ENCODE measurements at places on chromosomes 2 and 18.

GRCh38 chr2:145022666-145023333 is 502.9 kb upstream of the ZEB2 start:
- DNase-seq, result no peak

DNA sequence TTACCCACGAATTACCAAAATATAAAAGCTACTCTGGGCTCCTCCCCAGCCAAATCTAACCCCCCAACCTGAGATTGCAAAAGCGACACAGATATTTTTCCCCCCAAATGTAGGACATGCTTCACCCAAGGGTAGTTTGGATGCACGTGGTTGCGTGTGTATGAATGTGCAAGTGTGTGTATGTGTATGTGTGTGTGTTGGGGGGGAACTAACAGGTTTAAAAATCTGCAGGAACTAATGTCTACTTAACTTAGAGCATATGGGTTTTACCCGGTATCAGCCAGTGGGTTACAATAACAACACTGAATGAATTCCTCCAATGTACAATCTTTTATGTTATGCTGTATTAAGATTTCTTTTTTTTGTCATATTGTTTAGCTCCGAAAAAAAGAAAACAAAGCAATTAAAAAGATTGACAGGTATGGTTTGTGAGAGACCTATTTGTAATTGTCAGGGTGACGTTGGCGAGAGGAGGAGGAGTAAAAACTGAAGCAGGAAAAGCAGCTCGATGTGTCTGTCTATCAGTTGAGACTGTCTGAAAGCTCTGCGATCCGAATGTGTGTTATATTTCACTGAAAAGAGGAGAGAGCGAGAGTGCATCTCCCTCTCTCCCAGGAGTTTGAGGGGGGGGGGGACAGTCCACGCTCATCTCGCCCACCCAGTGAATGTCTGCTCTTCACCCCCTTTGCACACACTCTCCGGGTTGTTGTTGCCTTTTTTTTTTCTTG is at the start of gene TSHZ1:
TSS of gene TSHZ1 (plus strand) at position 524 of the 728 bp plus-strand sequence. CDS start 1,080 bp downstream, outside the sequence.
- DNase-seq, result peak; percentile 86

GRCh38 chr2:589281-590130 is 87.7 kb downstream of the TMEM18 start:
- DNase-seq, result no peak

DNA sequence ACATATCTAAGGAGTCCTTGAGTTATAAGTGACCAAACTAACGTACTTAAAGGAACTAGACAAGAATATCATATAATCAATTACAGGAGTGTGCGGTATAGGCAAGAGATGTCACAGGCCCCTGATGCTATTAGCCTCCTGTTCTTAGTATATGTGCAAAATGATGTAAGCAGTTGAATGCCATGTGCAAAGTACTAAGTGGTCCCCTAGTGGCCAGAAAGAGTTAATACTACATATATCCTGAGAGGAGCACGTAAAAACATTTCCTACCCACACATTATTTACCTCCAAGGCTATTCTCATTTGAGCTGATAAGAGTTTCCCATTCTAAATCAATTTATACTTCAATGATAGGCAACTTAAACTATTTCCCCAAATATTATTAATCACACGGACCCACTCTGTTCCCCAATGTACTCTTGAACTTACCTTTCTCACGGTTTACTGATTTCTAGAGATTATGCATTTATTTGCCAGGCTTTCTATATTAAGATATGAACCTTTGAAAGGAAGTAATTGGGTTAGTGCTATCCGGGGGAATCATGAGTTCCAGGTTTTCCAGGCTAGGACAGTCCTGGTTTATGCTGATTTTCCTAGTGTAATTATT is 158.0 kb upstream of the KLHL14 start:
- DNase-seq, result peak; percentile 44

GRCh38 chr18:63421514-63421913 is 762 bp downstream of the VPS4B start:
- DNase-seq, result no peak

DNA sequence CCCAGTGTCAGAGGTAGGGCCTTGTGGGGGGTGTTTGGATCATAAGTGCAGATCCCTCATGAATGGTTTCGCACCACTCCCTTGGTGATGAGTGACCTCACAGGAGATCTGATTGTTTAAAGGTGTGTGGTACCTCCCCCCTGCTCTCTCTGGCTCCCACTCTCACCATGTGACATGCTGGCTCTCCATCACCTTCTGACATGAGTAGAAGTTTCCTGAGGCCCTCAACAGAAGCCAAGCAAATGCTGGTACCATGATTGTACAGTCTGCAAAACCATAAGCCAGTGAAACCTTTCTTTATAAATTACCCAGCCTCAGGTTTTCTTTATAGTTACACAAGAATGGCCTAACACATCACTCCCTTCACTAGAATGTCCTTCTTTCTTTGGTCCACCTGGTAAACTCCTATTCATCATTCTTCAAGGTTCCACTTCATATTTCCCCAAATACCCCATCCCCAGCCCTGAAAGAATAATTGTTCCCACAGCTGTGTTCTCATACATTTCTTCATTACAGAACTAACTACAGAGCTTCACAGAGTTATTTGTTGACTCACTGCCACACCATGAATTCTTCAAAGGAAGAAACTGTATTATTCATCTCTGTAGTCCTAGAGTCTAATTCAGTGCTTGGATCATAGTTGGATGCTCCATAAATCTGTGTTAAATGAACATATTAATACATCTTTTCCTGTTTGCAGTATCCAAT is 81.2 kb upstream of the STK17B start:
- no peak for DNase-seq

DNA sequence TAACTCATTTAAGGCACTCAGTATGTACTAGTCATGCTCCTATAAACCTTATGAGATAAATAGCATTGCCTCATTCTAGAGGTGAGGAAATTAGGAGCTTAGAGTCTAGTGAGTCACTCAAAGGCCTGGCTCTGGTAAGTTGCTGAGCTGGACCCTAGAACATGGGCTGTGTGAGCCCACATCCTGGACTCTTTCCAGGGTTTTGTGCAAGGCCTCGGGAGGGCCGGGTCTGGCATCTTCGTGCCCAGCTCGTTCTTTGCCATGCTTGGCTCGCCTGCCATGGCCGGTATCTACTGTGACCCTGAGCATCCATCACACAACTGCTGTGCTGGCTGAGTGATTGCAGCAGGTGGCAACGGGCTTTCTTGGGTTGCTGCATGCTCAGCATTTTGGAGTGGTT is 168.0 kb downstream of the LPIN1 start:
- peak; percentile 39 for DNase-seq

DNA sequence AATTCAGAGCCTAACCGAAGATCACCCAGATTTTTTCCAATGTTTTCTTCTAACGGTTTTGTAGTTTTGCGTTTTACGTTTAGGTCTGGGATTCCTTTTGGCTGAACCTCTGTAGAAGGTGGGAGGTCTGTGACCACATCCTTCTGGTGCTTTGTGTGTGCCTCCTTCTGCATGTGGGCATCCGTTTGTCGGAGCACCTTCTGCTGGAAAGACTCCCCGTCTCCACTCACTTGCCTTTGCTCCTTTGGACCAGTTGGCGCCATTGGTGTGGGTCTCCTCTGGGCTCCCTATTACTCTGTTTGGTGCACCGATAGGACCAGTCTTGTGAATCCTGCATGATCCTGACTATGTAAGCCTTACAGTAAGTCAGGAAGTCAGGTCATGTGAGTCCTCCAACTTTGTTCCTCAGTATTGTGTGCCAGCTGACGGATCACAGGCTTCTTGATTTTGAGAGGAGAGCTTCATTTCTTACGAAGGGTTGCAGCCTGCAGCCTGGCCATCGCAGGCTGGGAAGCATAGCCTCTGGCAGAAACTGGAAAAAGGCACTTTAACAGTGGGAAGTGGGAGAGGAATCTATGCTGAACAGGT is 13.6 kb downstream of the AQP12A start:
- DNase-seq, result no peak

GRCh38 chr2:148876595-148877402 is 1.8 kb downstream of the KIF5C start:
- DNase-seq, result no peak

- DNase-seq, result no peak
These were observed 9.0 kb downstream of the RELCH start for GRCh38 chr18:62196079-62196478.

- DNase-seq, result no peak
These were observed 617.0 kb downstream of the LRP1B start for GRCh38 chr2:141513853-141514252.

DNA sequence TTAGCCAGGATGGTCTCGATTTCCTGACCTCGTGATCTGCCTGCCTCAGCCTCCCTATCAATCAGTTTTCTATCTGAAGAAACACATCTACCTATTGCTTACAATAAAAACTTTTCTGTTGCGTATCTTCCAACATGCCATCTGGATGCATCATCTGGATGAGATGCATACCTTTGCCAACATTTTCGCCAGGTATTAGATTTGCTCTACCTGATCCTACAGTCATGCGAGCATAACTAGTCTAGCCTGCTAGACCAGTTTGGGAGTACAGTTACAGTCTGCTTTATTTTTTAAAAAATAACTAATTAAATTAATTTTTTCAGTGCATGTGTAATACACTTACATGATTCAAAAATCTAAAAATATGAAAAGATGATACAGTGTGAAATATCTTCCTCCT is 334.0 kb upstream of the MEX3C start:
- DNase-seq, result no peak

DNA sequence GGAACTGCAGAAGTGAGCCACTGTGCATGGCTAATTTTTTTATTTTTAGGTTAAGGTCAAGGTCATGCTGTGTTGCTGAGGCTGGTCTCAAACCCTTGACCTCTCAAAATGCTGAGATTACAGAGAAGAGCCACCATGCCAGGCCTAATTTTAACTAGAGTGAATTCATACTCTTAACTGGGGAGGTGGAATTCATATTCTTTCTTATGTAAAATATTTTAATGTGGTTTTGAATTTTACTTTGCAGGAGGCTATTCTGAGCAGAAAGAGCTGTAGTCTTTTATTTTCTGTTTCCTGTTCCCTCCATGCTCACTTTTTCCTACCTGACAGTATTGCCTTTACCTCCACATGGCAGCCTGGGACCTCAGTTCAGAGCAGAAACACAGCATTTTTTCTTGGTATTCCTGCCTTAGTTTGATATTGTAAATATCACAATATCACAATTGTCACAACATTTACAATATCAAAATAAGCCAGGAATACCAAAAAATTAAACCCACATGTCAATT is 37.1 kb upstream of the CCNYL1 start:
- DNase-seq, result no peak
